Stimulated activated CD4-positive, alpha-beta T cell treated with anti-CD3 and anti-CD28 coated beads, Interleukin-4, amount 100 ng/mL, for 1 hour (primary cell): ENCODE measurements at places on chromosomes 7 and 10.

DNA sequence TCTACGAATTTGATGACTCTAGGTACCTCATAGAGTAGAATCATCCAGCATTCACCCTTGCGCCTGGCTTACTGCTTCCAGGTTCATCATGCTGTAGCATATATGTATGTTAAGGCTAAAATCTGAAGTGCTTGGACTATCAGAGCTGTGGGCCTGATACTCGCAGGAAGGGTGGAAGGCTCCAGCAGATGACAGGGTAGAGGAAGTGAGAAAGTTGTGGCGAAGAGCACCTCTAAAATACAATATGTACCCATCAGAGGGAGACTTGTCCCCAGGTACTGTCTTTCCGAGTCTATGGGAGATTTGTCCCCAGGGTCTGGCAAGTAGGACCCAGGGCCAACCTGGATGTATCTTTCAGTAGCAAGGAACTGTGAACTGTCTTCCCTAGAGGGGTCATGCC is 48.1 kb upstream of the PLEKHA1 start:
- DNase-seq, result no peak

GRCh38 chr10:30052062-30052461 is 7.3 kb downstream of the JCAD start:
- no peak for DNase-seq

- no peak for DNase-seq
These were observed 56.8 kb downstream of the JAZF1 start for GRCh38 chr7:28123752-28124151.

- DNase-seq, result no peak
These were observed 643.1 kb upstream of the SEMA3D start for GRCh38 chr7:85829817-85830432.

- no peak for DNase-seq
These were observed 2.1 kb downstream of the COL13A1 start for GRCh38 chr10:69803809-69804208.

GRCh38 chr7:74013539-74014272 is 14.3 kb upstream of the ELN start:
- no peak for DNase-seq

DNA sequence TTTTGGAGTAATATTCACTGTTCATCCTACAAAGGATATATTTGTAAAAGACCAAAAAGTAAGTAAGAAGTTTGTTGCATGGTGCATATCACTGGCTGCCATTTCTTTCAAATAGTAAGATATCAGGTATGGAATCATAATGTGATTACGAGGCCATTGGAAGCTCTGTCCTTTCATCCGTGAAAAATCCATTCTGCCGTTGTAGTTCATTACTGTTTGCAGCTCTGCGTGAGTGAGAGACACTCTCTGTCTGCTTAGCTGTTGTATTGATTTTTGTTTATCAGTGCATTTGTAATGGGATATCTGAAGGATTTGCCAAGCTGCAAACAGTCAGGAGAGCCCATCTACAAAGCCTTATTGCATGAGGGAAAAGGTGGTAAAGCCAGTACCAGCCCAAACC is 44.1 kb upstream of the SLC39A12 start:
- DNase-seq, result no peak

GRCh38 chr7:25084821-25085220 is 40.2 kb downstream of the CYCS start:
- no peak for DNase-seq

DNA sequence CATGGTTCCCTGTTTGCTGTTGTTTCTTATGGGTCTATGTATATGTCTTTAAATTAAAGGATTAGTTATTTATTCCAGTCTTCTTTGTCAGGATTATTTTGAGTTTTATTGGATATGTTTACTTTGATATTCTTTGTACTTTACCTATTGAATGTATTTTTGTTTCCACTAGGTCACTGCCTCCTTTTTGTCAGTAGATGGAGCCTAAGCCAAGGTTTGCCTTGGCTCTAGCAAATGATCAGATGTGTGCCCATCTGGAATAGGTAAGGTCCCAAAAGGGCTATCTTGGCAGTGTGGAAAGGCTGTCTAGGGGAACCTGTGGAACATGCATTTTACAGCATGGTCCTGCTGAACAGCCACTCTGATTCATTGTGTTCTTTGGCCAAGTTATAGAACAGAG is 337.3 kb upstream of the GHITM start:
- DNase-seq, result no peak

- DNase-seq, result no peak
These were observed 21.9 kb upstream of the GDF10 start for GRCh38 chr10:47278152-47278473.

GRCh38 chr7:893686-894085 is 17.3 kb downstream of the GET4 start:
- no peak for DNase-seq

- DNase-seq, result no peak
These were observed 22.1 kb downstream of the TMEM106B start for GRCh38 chr7:12233175-12233574.

GRCh38 chr7:128435327-128435686 is 20.4 kb upstream of the HILPDA start:
- no peak for DNase-seq

DNA sequence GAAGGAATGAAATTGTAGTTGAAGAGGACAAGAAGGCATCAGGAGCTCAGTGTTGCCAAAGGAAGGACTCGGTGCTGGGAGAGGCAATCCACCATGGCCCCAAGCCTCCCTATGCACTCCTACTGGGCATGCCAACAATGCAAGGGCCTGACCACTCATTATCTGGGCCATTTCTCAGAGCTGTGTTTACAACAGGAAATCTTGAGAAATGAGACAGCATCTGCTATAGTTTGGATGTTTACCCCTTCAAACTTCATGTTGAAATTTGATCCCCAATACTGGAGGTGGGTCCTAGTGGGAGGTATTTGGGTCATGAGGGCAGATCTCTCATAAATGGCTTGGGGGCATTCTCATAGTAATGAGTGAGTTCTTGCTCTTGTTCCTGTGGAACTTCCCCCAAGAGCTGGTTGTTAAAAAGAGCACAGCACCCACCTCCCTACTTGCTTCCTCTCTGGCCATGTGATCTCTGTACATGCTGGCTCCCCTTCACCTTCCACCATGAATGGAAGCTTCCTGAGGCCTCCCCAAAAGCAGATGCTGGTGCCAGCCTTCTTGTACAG is 50.8 kb upstream of the AOAH start:
- DNase-seq, result no peak

- DNase-seq, result no peak
These were observed 20.3 kb downstream of the ZNF277 start for GRCh38 chr7:112226701-112227276.

DNA sequence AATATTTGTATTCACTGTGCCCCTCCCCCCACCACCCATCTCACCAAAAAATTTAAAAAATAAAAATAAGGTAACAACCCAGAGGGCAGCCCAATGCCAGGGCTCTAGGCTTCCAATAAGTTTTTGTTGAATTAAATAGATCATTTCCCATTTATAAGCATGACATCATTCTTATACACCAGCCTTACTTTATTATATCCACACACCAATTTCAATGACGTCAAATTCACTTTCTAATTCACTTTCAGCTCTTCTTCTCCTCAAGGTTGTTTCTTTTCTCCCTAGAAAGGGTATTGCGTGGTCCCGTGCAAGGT is 1.2 kb upstream of the DKK1 start:
- no peak for DNase-seq

DNA sequence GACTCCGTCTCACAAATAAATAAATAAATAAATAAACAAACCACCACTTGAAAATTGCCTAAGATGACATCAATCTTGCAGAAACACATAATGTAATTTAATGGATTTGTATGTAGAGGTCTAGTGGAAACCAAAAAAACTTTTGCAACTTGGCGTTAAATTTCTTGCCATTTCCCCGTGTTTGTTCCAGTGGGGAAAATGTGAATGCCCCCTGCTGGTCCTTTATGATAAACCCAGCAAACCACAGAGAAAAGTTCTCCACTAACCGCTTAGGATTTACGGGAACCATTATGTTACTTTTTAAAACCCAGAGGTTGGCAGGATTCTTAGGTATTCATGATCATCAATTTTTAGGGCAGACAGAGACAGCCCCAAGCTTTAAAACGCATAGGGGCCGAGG is 32.5 kb downstream of the LAMB4 start:
- DNase-seq, result no peak

- DNase-seq, result no peak
These were observed 6.6 kb downstream of the PDIA4 start for GRCh38 chr7:149021725-149022062.

- no peak for DNase-seq
These were observed 54.3 kb upstream of the TNRC18 start for GRCh38 chr7:5477723-5478531.

DNA sequence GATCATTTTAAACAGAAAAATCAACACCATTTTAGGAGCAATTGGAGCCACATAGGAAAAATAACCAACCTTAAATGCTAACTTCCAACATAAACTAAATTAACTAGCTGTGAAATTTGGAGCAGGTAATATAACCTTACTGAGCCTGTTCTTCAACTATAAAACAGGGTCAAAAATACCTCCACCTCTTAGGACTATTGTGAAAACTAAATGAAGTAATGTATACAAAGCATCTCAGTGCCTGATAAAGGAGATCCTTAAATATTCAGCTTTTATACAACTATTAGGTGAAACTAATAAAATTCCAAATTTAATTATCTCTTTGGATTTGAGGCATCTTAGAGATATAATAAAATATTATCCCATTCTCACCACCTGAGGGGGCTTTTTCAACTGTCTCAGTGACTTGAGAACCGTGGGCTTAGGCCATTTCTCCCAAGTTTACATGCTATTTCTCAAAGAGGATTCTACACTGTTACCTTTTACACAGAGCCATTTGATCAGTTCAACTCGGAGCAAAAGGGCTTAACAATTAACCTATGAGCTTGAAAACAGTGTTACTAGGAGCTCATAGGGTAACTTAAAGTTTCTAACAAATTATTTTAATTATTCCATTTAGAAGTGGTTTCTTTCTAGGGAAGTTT is 165.0 kb upstream of the ASAH2 start:
- DNase-seq, result no peak

- no peak for DNase-seq
These were observed 291.8 kb downstream of the PLXDC2 start for GRCh38 chr10:20108021-20108420.

DNA sequence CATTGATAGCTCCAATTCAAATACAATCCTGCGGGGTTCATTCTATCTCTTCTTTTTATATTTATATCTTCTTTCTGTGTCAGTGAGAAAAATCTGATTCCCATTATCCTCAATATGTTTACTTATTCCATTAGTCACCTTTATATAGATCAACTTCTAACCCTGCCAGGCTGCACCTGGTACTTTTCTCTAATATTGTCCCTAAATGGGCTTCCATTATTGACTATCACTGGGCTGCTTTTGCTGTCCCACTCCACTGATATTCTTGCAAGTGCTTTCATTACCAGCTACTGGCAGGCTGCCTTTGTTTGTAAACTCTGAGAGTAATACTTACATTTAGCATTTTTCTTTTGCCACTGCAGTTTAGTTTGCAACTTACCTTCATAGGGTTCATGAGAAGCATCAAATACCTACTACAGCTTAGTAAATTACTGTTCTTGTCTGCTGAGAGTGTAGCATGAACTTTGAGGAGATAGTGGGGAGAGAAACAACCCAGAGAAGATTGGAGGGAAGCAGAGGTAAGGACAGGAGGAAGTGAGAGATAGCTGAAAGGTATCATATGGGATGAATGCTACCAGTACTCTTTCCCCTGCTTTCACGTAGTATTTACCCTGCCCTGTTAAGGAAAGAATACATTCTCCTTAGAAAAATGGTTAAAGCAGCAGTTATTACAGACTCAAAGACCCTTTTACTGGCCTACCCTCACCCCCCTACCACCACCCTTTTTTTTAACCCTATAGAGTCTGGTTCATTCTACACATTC is 119.1 kb downstream of the PHTF2 start:
- DNase-seq, result no peak

GRCh38 chr10:96613576-96613975 is 26.8 kb upstream of the TM9SF3 start:
- no peak for DNase-seq

GRCh38 chr7:77716804-77717203 is 20.5 kb downstream of the RSBN1L start:
- DNase-seq, result no peak

- DNase-seq, result no peak
These were observed 23.5 kb upstream of the FAM133B start for GRCh38 chr7:92613720-92614119.

DNA sequence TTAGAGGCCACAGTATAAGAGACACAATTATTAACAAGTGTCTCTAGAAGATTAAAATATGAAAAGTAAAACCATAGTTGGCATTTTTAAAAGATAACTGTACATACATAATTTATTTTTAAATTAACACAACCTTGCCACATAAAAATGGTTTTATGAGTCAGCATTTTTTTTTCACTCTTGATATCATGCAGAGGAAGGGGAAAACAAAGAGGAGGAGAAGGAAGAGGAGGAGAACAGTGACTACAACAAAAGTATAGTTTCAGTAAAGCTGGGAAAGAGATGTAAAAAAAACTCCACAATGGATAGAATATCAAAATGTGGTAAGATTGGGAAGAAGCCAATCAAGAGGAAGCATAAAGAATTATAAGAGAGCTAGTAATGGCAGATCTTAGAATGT is 34.0 kb downstream of the CH25H start:
- no peak for DNase-seq

DNA sequence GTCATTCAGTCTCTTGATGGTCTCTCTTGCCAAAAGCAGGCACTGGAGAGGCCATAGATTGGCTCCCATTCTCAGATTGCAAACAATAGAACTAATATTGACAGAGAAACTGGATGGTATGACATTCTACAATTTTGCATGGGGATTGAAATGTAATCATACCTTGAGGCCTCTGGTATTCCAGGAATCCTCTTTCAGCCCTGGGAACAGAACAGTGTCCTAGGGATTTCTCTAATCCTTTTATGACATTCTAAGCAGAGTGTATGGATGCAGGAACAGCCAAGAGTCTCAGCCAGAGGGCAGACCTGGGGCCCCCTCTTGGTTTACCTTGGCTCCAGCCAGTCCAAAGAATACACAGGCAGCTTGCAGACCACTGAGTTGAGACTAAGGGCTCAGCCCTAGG is 206.4 kb downstream of the KCNMA1 start:
- no peak for DNase-seq

- DNase-seq, result no peak
These were observed 361.7 kb upstream of the SEMA3C start for GRCh38 chr7:81280531-81280930.

- no peak for DNase-seq
These were observed 21.8 kb downstream of the CXCL12 start for GRCh38 chr10:44362866-44363711.

DNA sequence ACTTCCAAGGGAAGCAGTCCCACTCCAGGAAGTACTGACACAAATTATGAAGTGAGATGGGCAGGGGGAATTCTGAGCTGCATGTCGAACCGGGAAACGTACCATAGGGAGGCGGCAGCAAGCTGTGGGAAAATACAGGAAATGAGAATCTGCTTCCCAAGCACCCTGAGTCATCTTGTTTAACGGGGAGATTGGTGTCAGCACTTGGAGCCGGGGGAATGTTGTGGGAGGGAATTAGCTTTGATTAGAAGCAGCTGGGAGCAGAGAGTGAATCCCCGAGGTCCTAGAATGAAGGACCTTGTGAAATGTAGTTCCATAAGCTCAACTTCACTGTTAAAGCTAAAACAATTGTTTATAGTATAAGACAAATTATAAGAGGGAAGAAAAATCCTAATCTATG is 141.4 kb upstream of the PRKCQ start:
- no peak for DNase-seq
